CD4-positive, alpha-beta T cell treated with Interleukin-17A for 1 hour (primary cell): ENCODE measurements at places on chromosomes 4 and X.

- no peak for DNase-seq
Measured at GRCh38 chr4:108172231-108172752, 3.6 kb upstream of the LEF1 start.

GRCh38 chr4:16894406-16894805, 4.0 kb downstream of the LDB2 start:
- DNase-seq: no peak

- peak; percentile 5 for DNase-seq
Measured at GRCh38 chr4:18020145-18020670, 1.3 kb downstream of the LCORL start.

DNA sequence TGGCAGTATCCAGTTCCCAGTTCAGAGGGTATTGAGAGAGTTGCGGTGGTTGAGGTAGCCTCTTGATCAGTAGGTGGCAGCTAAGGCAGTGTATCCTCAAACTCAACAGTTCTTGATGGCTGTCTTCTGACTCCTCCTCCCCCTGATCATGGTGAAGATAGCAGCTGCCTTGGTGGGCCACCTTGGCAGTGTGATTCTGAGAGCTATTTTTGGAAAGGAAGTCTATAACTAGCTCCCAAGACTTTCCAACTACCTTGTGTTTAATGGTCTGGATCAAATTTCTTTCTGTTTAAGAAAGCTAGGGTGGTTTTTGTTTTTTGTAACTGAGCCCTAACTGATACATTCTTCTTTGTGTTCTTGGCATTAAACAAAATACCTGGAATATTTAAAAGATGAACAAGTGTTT, 10.5 kb upstream of the TBC1D19 start:
- no peak for DNase-seq

DNA sequence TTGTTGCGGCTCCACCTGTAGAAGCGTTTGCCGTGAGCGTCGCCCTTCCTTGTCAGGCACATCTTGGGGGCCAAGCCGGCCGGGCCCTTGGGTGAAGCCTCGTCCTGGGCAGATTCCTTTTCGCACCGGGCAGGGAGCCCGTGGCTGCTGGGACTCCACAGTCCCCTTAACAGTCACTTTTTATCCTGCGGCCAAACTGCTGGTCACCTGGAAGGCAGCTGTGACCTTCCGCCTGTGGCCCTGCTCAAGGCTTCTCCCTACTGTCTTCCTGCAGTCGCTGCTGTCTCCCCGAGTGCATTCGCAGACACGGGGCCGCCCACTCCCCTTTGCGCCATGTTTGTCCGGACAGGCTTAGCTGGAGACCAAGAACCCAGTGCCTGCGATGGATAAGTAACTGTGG, 55.0 kb downstream of the PCGF3 start:
- DNase-seq: no peak

DNA sequence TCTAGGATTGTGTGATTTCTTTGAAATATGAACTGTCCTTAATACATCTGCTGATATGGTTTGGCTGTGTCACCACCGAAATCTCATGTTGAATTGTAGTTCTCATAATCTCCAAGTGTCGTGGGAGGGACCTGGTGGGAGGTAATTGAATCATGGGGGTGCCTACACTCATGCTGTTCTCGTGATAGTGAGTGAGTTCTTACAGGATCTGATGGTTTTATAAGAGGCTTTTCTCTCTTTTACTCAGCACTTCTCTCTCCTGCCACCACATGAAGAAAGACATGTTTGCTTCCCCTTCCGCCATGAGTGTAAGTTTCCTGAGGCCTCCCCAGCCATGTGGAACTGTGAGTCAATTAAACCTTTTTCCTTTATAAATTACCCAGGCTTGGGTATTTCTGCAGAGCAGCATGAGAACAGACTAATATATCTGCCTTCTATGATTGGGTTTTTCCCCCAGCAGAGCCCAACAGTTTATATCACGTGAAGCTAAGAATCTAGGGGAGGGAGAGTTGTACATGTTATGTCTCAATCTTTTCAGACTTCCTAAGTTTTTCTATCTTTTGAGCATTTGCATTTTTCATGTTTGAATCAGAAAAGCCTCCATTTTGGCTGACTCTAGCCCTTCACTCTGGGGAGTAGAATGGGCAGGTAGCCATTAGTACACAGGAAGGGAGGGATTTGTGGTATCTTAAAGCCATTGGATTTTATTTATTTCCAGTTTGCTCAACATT, 58.9 kb downstream of the PLAC1 start:
- no peak for DNase-seq

DNA sequence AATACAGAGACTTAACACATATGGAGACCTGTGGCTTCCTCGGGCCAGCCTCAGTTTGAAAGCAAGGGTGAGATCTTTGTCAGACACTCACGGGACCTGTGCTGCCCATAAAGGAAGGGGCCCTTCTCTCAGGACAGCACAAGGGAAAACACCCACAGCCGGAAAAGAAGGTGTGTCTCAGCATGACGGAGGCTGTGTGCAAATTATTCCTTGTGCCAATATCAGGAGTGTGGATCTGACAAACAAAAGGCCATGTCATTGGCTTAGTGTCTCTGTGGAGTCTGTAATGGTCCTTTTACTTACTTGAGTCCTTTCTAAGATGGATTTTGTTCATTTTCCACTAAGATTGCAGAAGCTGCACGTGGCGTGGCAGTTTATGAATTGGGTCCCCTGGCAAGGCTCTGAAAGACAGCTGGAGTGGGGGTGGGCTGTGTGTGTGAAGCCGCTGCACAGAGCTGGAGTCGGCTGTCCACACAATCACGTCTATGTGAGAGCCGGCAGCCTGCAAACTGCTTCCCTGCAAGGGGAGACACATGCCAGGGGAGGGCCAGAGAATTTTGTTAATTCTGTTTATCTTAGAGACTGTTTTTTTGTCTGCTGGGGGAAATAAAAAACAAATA, 1.9 kb downstream of the ENPP6 start:
- DNase-seq: no peak

DNA sequence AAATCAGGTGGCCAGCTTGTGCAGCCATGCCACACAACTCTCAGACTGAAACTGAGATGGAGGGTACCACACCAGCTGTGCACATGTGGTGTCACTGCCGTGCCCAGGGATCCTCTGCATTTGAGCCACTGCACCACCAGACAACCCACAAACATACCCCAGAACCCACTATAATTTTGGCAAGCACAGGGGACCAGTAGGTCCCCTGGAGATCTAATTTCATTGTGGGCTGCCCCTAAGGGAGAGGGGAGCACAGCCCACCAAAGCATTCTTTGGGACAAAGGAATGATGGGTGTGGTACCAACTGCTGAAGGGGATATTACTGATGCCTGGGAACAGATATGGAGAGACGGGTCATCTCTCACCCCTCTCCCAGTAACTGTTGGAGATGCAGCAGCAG, 140.9 kb downstream of the EFHC2 start:
- DNase-seq: no peak

- peak; percentile 40 for DNase-seq
Measured at GRCh38 chr4:145154573-145154972, 25.8 kb downstream of the OTUD4 start.

GRCh38 chr4:1579901-1580691, 104.0 kb downstream of the FAM53A start:
- DNase-seq: no peak

DNA sequence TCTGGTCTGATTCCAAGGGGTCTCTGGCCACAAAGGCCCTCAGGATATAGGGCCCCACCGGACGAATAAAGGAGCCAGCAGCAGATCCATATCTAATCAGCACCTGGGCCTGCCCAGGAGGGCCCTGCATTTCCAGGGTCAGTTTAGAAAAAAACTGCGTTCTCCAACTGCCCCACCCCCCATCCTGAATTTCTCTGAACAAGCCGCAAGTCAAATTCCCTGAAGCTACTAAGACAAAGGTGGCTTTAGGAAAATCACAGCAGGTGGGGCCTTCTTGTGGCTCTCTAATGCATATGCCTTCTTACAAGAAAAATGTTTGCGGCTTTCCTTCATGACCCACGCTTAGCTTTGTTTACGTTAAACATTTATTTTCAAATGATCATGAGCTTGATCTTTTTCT, 76.6 kb downstream of the MBNL3 start:
- no peak for DNase-seq

GRCh38 chr4:83961575-83961974, 425.7 kb downstream of the GPAT3 start:
- DNase-seq: no peak

GRCh38 chrX:23287191-23287725, 47.4 kb upstream of the PTCHD1 start:
- no peak for DNase-seq

GRCh38 chr4:1541449-1542225, 135.4 kb upstream of the NKX1-1 start:
- no peak for DNase-seq

GRCh38 chr4:87461281-87461700, 38.9 kb downstream of the NUDT9 start:
- DNase-seq: no peak

- DNase-seq: no peak
Measured at GRCh38 chr4:184392748-184393559, 81.4 kb downstream of the IRF2 start.

GRCh38 chr4:155738548-155738947, 20.3 kb upstream of the GUCY1B1 start:
- DNase-seq: no peak

DNA sequence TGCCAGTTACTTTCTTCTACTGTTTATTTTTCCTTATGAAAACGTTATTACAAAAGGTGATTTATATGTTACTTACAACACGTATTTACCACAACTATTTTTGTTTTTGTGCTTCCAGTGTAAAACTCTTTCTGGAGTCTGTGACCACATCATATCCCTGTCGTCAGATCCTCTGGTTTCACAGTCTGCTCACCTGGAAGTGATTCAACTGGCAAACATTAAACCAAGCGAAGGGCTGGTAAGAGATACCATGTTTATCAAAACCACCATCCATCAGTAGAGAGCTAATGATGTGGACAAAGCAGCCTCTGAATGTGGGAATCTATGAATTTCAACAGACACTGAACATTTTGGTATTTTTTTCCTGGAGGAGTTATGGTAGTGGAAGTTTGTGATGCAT, 116.1 kb downstream of the CNKSR2 start:
- DNase-seq: no peak

DNA sequence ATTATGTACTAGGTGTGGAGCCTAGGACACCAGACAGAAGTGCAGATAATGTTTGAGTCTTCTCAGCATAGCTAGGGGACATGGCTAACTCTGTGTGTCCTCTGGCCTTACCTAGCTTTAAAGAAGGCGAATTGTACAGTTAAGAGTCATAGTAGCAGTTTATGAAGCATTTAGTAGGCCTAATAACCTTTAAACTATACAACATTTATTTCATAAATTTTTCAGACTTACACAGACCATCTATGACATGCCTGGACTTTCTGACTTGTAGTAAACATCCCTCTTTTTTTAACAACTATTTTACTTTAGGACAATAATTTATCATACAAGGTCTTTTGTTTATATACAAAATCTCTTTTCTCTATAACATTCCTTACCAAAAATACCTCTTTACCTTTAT, 37.4 kb downstream of the ETNPPL start:
- DNase-seq: no peak

DNA sequence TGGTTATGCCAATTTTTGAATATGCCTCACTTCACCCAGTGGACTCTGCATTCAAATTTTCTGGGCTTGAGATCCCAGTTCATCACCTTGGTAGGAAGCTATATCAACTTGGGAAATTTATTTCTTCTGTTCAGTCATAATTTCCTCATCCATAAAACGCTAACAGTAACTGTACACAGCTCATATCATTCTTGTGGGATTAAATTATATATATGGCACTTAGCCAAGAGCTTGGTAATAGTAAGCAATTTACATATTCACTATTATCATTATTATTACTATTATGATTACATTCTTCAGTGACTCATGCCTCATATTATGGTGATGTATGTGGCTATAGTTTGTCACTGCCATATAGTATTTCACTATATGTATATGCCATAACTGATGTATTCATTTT, 177.6 kb downstream of the CPE start:
- DNase-seq: no peak

DNA sequence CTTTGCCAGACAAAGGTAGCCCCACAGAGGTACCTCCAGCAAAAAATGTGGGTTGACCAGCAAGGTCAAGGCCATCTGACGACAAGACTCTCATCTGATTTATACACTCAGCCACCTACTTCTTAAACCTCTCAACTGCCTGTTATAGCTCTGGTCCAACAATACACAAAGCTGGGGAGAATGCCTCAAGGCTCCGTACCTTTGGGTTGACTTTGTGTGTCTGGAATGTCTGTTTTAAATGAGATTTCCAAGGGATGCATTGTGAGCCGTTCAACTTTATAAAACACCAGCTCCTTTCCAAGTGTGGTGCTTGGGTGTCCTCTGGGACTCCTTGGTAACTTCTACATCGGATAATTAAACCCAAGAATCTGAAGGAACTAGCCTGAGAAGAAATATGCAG, 167.0 kb upstream of the RPL34 start:
- DNase-seq: no peak

DNA sequence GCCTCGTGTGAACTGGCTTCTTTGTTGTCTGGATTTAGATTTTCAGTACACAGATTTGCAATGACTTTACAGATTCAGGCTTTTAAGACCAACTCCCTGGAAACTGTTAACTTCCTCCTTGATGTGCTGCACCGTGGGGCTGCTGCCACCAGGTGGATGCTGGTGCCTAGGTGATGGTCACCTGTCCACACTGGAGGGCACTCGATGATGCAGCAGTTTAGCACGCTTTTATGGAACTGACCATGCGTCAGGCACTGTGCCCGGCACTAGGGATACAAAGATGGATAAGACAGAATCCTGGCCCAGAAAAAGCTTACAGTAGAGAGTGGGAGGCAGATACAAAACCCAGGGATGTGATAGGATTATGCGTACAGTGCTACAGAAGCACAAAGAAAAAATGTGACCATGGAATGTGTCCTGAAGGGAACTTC, 180.7 kb downstream of the CEP135 start:
- DNase-seq: no peak

- no peak for DNase-seq
Measured at GRCh38 chr4:7287274-7287917, 95.1 kb downstream of the SORCS2 start.

GRCh38 chr4:30882443-30882842, 162.3 kb downstream of the PCDH7 start:
- DNase-seq: no peak

- no peak for DNase-seq
Measured at GRCh38 chr4:69974631-69975030, 9.1 kb upstream of the CSN2 start.

GRCh38 chr4:38020386-38020785, 60.2 kb downstream of the PTTG2 start:
- DNase-seq: no peak

DNA sequence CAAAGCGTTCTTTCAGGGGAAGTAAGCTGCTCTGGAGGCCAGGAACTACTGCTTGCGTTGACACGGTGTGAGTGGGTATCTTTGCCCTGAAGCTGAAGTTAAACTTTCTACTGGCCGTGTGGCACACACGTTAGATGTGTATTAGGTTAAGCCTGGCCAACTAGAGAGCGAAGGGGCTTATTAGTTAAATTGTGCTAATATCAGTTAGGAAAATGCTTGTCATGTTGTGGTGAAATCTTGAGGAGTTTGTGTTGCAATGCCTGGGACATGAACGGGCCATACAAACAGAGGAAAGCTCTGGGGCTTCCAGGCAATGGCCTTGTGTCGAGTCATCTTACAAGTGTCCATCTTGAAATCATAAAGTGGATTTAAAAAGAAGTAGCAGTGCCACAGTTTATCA, 62.6 kb downstream of the NSUN7 start:
- DNase-seq: no peak
